ENCODE measurements at places on chromosomes 2 and 18. TPM values are rescaled to one million over a fixed set of nuclear protein-coding genes. Genes with fewer than 3 reads are reported as not detected.

DNA sequence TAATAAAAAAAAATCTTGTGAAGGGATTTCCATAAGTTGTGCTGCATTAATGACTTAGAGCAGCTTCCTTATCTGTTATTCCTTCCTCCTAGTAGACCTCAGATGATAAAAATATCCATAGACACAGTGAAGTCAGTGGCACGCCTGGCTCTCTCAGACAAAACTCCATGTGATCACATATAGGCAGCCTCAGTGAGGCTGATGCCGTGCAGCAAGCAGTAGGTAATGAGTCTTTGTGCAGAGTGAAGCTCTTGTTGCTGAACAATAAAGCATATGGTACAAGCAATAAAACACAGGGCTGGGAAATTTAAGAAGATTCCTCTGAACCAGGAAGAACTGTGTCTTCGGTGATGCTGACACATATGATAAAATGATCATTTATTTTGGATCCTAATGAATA is 102.7 kb downstream of the CSRNP3 start:
- DNase-seq, result peak; percentile 69

NRP2 gene
- polyA plus RNA-seq, result 16.0 TPM

- no peak for DNase-seq
These were observed 34.2 kb downstream of the ROCK2 start for GRCh38 chr2:11310212-11310611.

DNA sequence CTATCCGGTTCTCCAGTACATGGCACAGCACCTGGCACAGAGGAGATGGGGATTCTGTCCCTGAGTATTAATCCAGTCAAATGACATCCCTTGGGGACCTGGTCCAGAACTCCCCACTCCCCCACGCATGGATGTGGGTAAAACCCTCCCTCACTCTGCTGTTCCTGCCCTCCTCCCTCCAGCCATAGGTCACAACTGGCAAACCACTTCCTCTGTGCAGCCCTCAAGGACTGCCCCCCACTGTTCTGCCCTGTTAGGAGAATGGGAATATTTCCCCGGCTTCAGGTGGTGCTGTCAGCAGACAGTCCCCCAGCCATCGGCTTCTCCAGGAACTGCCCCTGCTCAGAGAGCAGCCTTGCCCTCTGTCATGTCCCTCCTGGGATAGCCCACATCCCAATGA is 1.5 kb upstream of the TFCP2L1 start:
- DNase-seq, result no peak

- no peak for DNase-seq
These were observed 25.7 kb downstream of the LPIN1 start for GRCh38 chr2:11771971-11772615.

STARD6 gene
- polyA plus RNA-seq, result not detected

GRCh38 chr2:105404736-105405135 is 5.9 kb upstream of the FHL2 start:
- DNase-seq, result no peak

- DNase-seq, result no peak
These were observed 288.1 kb upstream of the UBE2E3 start for GRCh38 chr2:180692322-180692721.

DNA sequence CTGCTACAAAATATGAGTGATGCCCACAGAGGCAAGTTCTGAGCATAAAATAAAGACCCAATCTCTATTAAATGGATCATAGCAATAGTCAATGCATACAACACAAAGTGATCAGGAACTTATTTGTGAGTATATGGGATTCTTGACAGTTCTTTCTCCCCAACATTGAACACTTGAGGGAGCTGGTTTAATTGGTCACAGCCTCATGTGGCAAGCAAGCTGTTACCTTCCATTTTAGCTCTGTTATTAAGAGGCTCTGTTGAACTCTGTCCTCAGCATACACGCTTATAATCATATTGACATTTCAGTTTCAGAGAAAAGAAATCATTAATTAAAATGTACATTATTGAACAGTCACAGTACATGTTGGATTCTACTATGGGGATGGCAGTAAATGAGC is 37.6 kb upstream of the PAX3 start:
- no peak for DNase-seq

GRCh38 chr2:39269941-39270340 is 26.2 kb upstream of the CDKL4 start:
- DNase-seq, result no peak
